HTR-8/SVneo (cell line): ENCODE measurements at places on chromosomes 3 and 15.

GRCh38 chr3:58766587-58767282 lies 100.2 kb upstream of the FAM3D start:
- DNase-seq, result no peak

DNA sequence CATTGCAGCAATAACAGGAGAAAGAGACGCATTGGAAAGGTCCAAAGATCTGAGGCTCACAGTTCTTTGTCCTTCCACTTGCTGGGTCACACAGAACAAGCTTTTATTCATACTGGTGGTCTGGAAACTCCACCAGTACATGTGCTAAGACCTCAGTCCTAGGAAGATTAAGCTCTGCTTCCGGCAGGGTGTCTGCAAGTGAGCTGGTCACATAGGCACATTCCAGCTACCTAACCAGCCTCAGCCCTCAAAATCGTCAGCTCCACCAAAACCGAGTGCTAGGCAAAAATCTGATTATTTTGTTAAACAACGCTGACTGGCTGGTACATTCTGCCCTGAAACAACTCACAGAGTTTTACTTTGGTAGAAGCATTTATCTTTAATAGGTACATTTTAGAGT lies 2.2 kb downstream of the ZBED2 start:
- no peak for DNase-seq

GRCh38 chr3:197680955-197681521 lies 55.7 kb downstream of the RUBCN start:
- DNase-seq, result no peak

- no peak for DNase-seq
These were observed 12.5 kb downstream of the GASK1A start for GRCh38 chr3:42991341-42992315.

GRCh38 chr3:179376474-179376873 lies 29.0 kb downstream of the MFN1 start:
- no peak for DNase-seq

GRCh38 chr15:65423976-65424679 lies 1.4 kb upstream of the IGDCC4 start:
- no peak for DNase-seq

GRCh38 chr3:155457591-155457990 lies 164.1 kb upstream of the STRIT1 start:
- DNase-seq, result no peak

DNA sequence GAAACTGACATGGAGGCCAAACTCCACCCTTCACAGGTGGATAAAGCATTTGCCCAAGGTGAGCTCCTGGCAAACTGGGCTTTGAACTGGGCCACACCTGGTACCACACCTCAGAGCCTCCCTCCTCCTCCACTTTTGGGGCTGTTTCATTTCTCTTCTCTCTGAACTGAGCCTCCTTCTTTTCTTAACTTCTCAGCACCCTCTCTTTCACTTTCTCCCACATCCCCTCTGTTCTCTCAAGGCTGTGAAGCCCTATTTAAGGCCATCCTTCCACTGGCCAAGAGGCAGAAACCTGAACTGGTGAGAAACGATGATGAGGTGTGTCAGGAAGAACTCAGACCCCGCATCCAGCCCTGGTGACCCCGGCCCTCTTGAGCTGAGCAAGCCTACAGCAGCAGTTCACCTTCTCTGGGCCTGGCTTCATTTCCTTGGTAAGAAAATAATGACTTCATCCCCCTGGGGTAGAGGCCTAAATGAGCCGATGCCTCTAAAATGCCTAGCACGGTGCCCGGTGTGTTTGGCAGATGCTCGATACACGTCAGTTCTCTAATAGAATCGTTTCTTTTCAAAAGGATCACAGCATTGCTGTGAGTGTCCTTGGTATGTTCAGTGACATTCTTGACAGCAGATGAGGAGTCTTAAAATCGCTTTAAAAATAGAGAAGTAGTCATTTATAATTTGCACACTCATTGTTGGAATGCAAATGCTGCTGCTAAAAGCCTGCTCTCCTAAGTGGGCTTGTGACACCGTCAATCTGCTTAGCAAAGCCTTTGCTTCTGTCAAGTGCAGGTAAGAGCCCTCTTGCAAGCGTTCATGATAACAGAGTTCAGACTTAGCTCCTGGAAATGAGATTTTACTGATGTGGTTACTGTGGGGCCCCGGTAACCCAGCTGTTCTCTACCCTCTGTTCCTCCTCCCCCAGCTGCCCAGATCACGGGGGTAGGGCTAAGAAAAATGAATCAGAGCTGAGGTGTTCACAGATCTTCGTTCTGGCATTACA lies 97.7 kb upstream of the ATP2B2 start:
- no peak for DNase-seq

DNA sequence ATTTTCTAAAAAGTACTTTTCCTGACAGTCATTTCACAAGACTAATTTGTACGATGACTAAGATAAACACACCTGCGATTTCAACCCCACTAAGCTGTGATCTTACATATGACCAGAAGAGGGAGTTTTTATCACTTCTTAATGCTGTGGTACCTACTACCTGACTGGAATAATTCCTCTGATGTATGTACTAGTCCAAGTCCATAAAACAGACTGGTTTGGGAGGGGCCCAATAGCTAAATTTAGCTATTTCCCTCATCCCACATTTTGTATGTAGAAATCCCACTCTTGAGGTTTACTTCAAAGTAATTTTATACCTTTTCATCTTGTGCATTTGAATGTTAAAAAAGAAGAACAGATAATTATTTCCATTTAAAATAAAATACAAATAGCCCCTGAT lies 49.7 kb upstream of the SCAANT1 start:
- no peak for DNase-seq
